SJSA1 (cell line): ENCODE measurements at places on chromosomes 1 and 21. TPM values are rescaled to one million over a fixed set of nuclear protein-coding genes. Genes with fewer than 3 reads are reported as not detected.

GRCh38 chr1:5992814-5993555 lies 760 bp upstream of the NPHP4 start:
- peaks cover 12% of the 10 kb centered on the region for H3K4me1 ChIP-seq
- H3K27me3 ChIP-seq = no peaks in the 10 kb centered on the region
- DNase-seq = no peak
- H3K4me3 ChIP-seq = peak overlapping the region; percentile 64
- H3K27ac ChIP-seq = no peak overlapping the region
- H3K36me3 ChIP-seq = no peaks in the 10 kb centered on the region

DNA sequence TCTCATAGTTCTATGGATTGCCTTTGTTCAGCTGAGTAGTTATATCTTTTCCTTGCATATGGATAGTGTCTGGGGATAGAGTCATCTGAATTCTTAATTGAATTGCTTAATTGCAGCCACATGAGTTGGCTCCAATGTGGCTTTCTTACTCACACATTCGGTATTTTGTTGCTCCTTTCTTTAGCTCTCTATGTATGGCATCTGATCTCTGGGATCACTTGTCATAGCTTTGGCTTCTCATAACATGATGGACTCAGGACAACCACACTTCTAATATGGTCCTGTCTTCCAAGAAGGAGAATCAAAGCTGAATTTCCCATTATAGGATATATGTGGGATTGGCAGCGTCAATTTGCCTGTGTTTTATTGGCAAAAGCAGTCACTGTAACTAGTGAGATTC lies 716.2 kb downstream of the NCAM2 start:
- peak; percentile 6 for DNase-seq
- H3K36me3 ChIP-seq = no peaks in the 10 kb centered on the region
- H3K27ac ChIP-seq = no peak overlapping the region
- no peaks in the 10 kb centered on the region for H3K27me3 ChIP-seq
- no peaks in the 10 kb centered on the region for H3K4me1 ChIP-seq

DNA sequence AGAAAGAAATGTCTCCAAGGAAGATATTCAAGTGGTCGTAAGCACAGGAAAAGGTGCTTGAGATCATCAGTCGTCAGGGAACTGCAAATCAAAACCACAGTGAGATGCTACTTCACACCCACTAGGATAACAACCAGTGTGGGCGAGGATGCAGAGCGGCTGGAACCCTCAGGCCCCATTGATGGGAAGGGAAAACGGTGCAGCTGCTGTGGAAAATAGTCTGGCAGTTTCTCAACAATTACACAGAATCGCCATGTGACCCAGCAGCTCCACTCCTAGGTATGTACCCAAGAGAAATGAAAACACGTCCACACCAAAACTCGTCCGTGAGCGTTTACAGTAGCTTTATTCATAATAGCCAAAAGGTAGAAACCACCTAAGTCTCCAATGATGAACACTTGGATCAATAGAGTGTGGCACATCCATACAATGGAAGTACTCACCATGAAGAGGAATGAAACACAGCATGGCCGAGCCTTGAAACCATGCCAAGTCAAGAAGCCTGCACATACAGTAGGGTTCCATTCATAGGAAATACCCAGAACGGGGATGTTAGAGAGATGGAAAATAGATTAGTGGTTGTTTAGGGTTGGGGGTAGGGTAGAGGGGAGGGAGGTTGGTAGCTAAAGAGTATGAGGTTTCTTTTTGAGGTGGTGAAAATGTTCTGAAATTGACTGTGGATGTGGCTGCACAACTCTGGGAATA lies 6.1 kb downstream of the DFFB start:
- H3K4me1 ChIP-seq = peaks cover under 1% of the 10 kb centered on the region; the same call in 1 of the 2 replicates
- no peaks in the 10 kb centered on the region for H3K36me3 ChIP-seq
- no peaks in the 10 kb centered on the region for H3K27me3 ChIP-seq
- no peak overlapping the region for H3K4me3 ChIP-seq
- DNase-seq = no peak
- no peak overlapping the region for H3K27ac ChIP-seq

- DNase-seq = no peak
- no peak overlapping the region for H3K4me3 ChIP-seq
- no peak overlapping the region for H3K27ac ChIP-seq
- H3K27me3 ChIP-seq = peaks cover 68% of the 10 kb centered on the region
These were observed 10.4 kb downstream of the BARHL2 start for GRCh38 chr1:90706437-90707362.

- no peak for DNase-seq
- no peak overlapping the region for H3K27ac ChIP-seq
- 0 out of 2 replicates have a peak, but pooled peaks cover 4% of the 10 kb centered on the region for H3K4me1 ChIP-seq
- H3K4me3 ChIP-seq = no peak overlapping the region
- no peaks in the 10 kb centered on the region for H3K27me3 ChIP-seq
These were observed 75.3 kb downstream of the FOXJ3 start for GRCh38 chr1:42259739-42260064.

DNA sequence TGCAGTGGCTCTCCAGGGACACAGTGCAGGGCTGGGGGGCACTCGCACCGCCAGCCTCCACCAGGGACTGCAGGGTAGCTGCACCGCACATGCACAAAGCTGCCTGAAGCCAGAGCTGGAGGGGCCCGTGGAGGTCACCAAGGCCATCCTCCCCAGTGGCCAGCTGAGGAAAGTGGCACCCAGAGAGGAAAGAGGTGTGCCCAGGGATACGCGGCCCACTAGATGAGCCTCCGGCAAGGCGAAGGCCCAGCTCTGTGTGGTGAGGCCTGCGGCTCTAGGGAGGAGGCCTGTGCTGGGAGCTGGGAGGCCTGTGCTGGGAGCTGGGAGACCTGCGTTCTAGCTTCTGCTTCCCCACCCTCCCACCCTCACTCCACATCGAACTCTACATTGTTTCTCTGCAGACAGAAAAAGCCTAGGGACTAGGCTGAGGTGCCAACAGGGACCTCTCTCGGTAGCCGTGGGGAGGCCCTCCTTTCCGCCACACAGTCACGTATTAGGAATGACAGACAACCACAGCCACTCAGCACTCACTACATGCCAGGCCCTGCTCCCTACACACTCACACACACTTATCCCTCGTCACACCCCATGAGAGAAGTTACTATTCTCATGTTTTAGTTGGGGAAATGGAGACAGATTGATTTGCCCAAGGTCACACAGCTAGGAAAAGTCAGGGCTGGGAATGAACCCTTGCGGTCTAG lies 921 bp upstream of the ASCL5 start:
- no peak overlapping the region for H3K4me3 ChIP-seq
- no peaks in the 10 kb centered on the region for H3K36me3 ChIP-seq
- H3K27me3 ChIP-seq = peaks cover 5% of the 10 kb centered on the region
- no peak overlapping the region for H3K27ac ChIP-seq

DNA sequence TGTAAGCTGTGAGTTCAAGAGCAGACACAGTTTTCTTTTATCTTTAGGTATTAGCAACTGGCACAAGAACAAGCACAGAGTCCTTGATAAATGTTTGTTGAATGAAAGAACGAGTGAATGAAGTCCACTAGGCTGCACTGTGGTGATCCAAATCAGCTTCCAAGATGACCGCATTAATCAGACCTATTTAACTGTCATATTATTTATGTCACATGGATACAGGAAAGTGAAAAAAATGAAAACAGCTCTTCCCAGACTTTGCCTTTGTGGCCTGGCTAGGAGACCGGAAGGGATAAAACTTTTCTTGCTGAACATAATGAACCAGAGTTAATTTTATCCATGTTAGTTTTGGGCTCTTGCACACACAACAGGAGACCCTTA lies 261.3 kb downstream of the TNR start:
- H3K4me1 ChIP-seq = peaks cover 43% of the 10 kb centered on the region
- no peaks in the 10 kb centered on the region for H3K36me3 ChIP-seq
- DNase-seq = no peak
- H3K27ac ChIP-seq = no peak overlapping the region
- no peaks in the 10 kb centered on the region for H3K27me3 ChIP-seq

DNA sequence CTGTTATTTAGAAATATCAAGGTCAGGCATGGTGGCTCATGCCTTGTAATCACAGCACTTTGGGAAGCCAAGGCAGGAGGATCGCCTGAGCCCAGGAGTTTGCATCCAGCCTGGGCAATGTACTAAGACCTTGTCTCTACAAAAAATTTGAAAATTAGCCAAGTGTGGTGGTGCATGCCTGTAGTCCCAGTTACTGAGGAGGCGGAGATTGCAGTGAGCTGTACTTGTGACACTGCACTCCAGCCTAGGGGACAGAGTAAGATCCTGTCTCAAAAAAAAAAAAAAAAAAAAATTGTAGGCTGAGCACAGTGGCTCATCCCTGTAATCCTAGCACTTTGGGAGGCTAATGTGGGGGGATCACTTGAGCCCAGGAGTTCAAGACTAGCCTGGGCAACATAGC lies 45.3 kb downstream of the PIK3CD start:
- H3K27me3 ChIP-seq = no peaks in the 10 kb centered on the region
- no peak for DNase-seq
- peaks cover 5% of the 10 kb centered on the region for H3K36me3 ChIP-seq
- no peak overlapping the region for H3K27ac ChIP-seq

GRCh38 chr1:81453367-81453703 lies 347.4 kb upstream of the ADGRL2 start:
- H3K4me1 ChIP-seq = no peaks in the 10 kb centered on the region
- no peaks in the 10 kb centered on the region; the same call in 1 of the 2 replicates for H3K27me3 ChIP-seq
- DNase-seq = no peak
- no peak overlapping the region for H3K27ac ChIP-seq
- H3K4me3 ChIP-seq = no peak overlapping the region

- 0 out of 2 replicates have a peak, but pooled peaks cover 5% of the 10 kb centered on the region for H3K4me1 ChIP-seq
- H3K36me3 ChIP-seq = no peaks in the 10 kb centered on the region
- no peak for DNase-seq
- H3K27me3 ChIP-seq = no peaks in the 10 kb centered on the region
- no peak overlapping the region for H3K27ac ChIP-seq
These were observed 235.7 kb upstream of the RAB4A start for GRCh38 chr1:229035054-229035747.

- H3K36me3 ChIP-seq = no peaks in the 10 kb centered on the region
- no peak overlapping the region for H3K4me3 ChIP-seq
- no peak for DNase-seq
- H3K4me1 ChIP-seq = no peaks in the 10 kb centered on the region
- no peaks in the 10 kb centered on the region for H3K27me3 ChIP-seq
These were observed 61.1 kb upstream of the MAP1LC3C start for GRCh38 chr1:242059976-242060375.

- DNase-seq = peak; percentile 69
- peaks cover 19% of the 10 kb centered on the region for H3K4me1 ChIP-seq
- H3K27ac ChIP-seq = peak overlapping the region; percentile 56
- H3K27me3 ChIP-seq = no peaks in the 10 kb centered on the region
- peak overlapping the region; percentile 39 for H3K4me3 ChIP-seq
These were observed 132.9 kb upstream of the DPYD start for GRCh38 chr1:98053471-98054366.

- no peaks in the 10 kb centered on the region for H3K36me3 ChIP-seq
- DNase-seq = no peak
- no peak overlapping the region for H3K4me3 ChIP-seq
These were observed 743.1 kb upstream of the ADGRL4 start for GRCh38 chr1:79749607-79750006.

GRCh38 chr1:163230827-163231226 lies 28.1 kb upstream of the RGS5 start:
- H3K27ac ChIP-seq = peak overlapping the region; percentile 18
- peaks cover 27% of the 10 kb centered on the region for H3K4me1 ChIP-seq
- H3K36me3 ChIP-seq = no peaks in the 10 kb centered on the region
- no peaks in the 10 kb centered on the region for H3K27me3 ChIP-seq
- no peak for DNase-seq

DNA sequence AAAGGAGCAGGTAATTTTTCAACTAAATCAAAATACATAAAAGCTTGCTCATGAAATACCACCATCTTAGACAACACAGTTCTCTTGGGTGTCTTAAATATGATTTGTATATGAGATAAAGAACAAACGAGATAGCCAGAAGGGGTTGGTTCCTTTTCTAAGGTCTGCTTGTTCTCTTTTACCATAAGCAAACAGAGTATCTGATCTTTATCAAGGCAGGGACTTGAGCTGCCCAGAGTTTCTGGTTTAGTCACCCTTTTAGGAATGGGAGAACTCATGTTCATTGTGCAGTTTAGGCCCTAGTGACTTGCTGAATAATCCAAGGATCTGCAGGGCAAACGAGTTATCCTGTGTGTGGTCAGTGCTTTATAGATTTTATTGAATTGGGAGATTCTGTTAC lies 3.0 kb upstream of the SUCO start:
- peaks cover 7% of the 10 kb centered on the region for H3K36me3 ChIP-seq
- no peaks in the 10 kb centered on the region; the same call in 1 of the 2 replicates for H3K27me3 ChIP-seq
- no peak overlapping the region for H3K4me3 ChIP-seq
- no peak overlapping the region for H3K27ac ChIP-seq
- DNase-seq = no peak

DNA sequence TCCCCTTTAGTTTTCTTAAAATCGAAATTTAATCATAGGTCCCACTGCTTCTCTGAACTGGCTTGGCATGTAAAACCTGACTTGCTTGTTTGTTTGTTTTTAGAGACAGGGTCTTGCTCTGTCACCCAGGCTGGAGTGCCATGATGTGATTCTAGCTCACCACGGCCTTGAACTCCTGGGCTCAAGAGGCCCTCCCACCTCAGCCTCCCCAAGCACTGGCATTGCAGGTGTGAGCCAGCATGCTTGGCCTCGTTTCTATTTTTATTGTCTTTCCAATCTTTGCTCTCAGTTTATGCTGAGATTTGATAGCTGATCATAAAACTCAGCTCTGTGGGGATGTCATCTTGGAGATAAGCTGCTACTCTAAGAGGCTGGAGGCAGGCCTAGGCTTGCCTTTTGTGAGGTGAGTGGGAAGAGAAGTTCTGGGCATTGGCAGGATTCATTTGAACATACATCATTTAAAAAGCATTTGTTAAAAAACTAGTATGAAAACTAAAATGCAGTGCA lies 51.5 kb upstream of the GCLM start:
- H3K27me3 ChIP-seq = no peaks in the 10 kb centered on the region
- H3K36me3 ChIP-seq = no peaks in the 10 kb centered on the region
- H3K4me1 ChIP-seq = peaks cover 10% of the 10 kb centered on the region
- no peak for DNase-seq
- no peak overlapping the region for H3K27ac ChIP-seq

DNA sequence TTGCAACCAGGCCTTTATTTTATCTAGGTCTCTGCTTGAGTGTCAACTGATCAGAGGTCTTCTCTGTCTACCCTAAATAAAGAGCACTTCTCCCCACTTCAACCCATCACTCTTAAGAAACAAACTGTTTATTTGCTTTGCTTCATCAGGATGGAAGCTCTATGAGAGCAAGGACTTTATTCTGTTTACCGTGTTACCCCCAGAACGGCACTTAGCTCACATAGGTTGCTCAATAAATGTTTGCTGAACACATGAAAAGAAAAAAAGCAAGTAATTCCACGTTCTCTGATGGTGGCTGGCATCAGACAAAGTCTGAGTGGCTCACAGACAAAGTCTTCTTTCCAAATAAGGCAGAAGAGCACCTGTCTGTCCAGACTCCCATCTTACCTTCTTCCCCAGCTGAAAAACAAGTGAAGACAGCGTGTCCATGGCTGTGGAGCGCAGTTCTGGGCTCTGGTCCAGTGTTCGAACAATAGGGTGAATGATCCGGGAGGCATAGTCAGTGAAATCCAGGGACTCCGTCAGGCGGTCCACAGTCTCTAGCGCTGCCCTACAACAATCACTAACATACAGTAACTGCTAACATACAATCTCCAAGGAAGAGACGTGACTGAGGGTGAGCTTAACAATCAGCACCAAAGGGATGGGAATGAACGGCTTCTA lies 22.9 kb downstream of the ANGPTL7 start:
- H3K4me3 ChIP-seq = no peak overlapping the region
- no peak for DNase-seq
- H3K4me1 ChIP-seq = no peaks in the 10 kb centered on the region
- H3K36me3 ChIP-seq = peaks cover 90% of the 10 kb centered on the region
- H3K27ac ChIP-seq = no peak overlapping the region
- H3K27me3 ChIP-seq = no peaks in the 10 kb centered on the region

PAX7 gene
- total RNA-seq = not detected in 2 replicates

CFHR5 gene
- total RNA-seq = not detected in 2 replicates

PLEKHA6 gene
- 0.16 and 0.76 TPM in 2 replicates for total RNA-seq

KCNJ15 gene
- 0.05 TPM in 1 of 2 replicates, not detected in the other for total RNA-seq
